Stimulated activated CD4-positive, alpha-beta T cell treated with anti-CD3 and anti-CD28 coated beads, TNF-alpha, amount 100 ng/mL, for 48 hours (primary cell): ENCODE measurements at places on chromosomes 7 and 10.

GRCh38 chr10:104077663-104078151, 8.0 kb downstream of the COL17A1 start:
- no peak for DNase-seq

- DNase-seq = no peak
These were observed 126.1 kb downstream of the NEBL start for GRCh38 chr10:20771051-20771450.

DNA sequence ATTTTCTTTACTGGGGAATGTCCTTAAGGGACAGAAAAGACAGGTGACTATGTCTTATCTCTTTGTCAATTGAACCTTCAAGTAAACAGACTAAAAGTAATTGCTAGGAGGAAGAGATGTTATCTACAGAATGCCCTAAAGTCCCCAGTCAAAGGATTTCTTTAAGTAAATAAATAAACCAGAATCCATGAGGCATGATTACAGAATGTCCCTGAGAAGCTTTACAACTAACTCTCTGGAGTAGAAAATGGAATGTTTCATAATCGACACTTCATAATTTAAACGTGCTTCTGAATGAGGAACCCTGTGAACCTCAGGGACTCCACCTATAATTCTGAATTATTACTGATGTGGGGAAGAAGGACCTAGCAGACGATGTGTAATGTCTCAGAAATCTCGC, 187.9 kb upstream of the IMMP2L start:
- DNase-seq = no peak

DNA sequence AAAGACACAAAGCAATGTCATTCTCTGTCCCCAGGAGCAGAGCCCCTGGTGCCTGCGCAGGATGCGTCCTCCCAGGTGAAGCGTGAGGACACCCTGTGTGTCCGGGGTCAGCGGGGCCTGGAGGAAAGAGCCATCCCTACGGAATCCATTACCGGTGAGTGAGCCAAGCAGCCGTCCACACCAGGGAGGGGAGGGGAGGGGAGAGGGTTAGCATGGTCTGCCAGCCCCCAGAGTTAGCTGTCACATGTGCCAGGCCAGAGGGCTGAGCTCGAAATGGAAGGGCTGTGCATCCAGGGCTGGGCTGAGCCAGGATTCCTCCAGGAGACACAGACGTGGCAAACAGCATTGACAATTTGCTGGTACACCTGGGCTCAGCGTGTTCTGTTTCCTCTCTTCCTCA, 15.2 kb downstream of the ZNF282 start:
- DNase-seq = no peak

DNA sequence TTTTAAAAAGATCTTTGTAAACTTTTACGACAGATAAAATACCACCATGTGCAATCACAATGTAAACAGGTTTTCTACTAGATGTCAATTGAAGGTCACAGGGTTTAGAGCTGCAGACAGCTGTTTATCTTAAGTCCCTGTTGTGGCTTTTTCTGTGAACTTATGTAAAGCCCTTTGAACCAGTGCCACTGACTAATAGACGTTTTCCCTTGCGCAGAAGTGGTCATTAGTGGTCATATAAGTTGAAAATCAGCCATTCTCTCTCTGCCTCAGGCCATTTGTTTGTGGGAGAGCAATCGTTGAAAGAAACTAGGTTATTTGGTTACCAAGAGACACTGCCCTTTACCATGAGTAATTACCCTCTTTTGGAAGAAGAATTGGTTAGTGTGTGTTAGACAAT, 23.9 kb downstream of the CACNB2 start:
- DNase-seq = no peak

GRCh38 chr10:119540038-119540437, 2.5 kb downstream of the RGS10 start:
- no peak for DNase-seq

GRCh38 chr7:100753750-100754149, 20.4 kb downstream of the ZAN start:
- no peak for DNase-seq

GRCh38 chr7:70263471-70264255, 665.4 kb downstream of the AUTS2 start:
- no peak for DNase-seq

- DNase-seq = no peak
These were observed 11.0 kb upstream of the HNRNPF start for GRCh38 chr10:43419997-43420368.

- DNase-seq = no peak
These were observed 124.2 kb downstream of the INHBA start for GRCh38 chr7:41578700-41579099.

DNA sequence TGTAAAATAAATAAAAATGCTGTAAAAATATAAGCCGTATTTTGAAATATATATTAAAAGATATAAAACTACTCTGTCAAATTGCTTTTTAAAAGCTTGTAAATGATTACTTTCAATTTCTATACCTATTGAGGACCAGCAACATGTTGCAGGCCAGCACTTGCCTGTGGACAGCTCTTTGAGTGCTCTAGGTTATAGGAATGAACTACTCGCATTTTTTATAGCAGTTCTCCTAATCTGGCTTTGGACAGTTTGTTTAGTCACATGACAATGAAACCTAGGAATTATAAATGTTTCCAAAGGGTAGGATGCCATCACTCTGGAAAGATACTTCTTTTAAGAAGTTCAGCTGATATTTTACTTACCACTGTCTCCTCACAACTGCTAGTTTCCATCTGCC, 117.7 kb upstream of the PTPRZ1 start:
- no peak for DNase-seq

DNA sequence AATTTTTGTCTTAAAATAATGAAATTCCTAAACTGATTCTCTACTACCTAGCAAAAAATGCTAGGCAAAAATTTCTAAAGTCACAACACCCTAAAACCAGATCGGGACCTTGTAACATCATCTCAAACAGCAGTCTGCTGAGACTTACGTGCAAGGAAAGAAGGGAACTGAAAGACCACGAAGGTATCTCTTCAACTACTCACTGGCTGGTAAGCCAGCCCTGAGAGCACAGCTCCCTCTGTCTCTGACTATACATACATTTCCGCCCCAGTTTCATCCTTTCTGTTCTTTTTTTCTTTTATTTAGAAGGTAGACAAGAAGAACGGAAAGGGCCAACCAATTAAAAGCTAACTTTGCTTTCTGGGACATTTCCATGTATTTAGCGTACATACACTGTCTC, 15.6 kb downstream of the SORCS1 start:
- no peak for DNase-seq

- no peak for DNase-seq
These were observed 1046.2 kb downstream of the XPNPEP1 start for GRCh38 chr10:108877095-108877561.

DNA sequence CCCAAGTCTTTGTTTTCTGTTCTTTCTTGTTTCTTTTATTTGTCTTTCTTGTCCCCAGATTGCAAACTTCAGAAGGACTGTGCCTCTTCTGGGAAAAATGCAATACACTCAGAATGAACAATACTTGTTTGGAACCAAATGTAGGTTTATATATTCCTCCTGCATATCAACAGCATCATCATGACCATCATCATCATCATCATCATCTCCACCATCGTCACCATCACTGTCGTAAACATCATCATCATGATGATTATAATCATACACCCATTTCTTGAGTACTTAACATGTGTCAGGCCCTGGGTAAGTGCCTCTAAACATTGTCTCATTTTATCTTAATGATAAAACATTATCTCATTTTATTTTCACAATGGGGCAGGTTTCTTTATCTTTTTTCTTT, 476.8 kb downstream of the CCSER2 start:
- no peak for DNase-seq

GRCh38 chr10:103042129-103042528, 124.0 kb downstream of the CNNM2 start:
- DNase-seq = no peak

- no peak for DNase-seq
These were observed 24.6 kb downstream of the NAMPT start for GRCh38 chr7:106260136-106260561.

DNA sequence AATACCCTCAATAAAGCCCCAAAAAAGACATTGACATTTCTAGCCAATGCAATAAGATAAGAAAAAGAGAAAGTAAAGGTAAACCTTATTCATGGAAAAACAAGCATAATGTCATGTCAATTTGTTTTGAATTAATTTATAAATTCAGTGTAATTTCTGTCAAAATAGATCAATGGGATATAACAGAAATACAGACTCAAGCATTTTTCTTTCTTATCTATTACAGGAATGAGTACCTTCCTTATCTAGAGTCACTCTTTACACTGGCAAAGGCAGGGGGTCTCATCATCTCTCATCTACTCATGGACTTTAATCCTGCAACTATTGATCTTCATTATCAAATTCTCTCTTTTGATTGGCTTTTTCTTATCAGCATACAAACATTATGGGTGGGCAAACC, 127.1 kb upstream of the SHH start:
- no peak for DNase-seq

DNA sequence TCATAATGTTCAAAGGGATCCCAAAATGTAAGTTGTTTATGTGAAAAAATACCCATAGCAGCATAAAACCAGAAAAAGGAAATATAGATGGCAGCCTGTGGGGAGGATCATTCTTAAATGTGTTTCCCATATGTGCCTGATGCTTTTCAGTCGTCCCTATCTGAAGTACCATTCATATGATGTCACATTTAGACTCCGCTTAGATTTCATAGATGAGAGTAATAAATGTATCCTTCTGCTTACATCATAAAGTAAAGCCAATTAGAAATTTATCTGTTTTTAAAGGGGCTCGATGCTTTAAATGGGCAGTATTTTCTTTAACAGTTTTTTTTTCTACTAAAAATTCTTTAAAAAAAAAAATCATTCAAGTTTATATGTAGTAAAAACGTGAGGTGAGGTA, 136.1 kb downstream of the KAT6B start:
- no peak for DNase-seq

DNA sequence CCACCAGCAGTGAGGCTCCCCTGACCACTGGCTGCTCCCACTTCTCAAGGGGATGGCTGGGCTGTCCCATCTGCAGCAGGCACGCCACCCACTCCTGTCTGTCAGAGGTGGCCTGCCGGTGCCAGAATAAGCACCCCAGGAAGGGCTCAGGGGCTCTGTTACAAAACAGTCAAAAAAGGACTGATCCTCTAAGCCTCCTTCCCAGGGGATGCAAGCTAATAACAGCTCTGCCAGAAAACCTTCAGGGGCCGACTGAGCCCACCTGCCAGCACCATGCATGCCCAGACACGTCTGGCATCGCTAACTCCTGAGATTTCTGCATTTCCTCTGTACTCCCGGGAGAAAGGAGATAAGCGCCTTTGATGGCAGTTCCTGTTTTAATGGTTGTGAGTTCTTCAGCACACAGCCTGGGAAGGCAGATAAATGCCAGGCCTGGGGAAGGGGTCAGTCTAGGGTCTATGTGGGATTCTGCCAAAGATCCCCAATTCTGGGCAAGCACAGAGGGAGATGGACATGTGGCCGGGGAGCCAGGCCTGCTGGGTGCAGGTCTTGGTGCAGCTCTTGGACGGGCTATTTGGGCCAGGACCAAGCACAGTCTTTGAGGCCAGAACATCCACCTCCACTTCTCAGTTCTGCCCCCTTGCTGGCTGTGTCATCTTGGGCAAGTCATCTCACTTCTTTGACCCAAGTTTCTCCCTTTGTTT, 128.4 kb downstream of the ARHGAP22 start:
- no peak for DNase-seq

- no peak for DNase-seq
These were observed 16.7 kb downstream of the SKIDA1 start for GRCh38 chr10:21508706-21509331.

- DNase-seq = no peak
These were observed 208.6 kb downstream of the SKAP2 start for GRCh38 chr7:26655781-26656180.

- DNase-seq = no peak
These were observed 33.1 kb downstream of the STAMBPL1 start for GRCh38 chr10:88913127-88913526.

DNA sequence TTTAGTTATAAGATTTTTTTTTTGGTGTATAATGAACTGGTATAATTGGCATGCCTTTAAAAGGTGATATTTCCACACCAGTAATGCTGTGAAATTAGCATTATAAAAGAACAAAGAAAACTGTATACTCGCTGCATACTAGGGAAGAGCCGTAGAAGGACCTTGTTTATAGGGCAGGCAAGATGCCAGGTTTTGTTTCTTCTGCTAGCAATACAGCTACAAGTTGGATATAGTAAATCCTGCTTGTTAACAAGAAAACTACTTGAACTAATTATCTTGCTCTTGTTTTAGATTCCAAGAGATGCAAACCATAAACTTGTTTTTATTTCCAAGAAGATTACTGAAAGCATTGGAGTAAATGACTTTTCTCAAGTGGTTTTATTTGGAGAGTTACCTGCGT, 1.9 kb downstream of the DNAH11 start:
- no peak for DNase-seq

- no peak for DNase-seq
These were observed 31.8 kb downstream of the MDFIC start for GRCh38 chr7:114953724-114954123.

DNA sequence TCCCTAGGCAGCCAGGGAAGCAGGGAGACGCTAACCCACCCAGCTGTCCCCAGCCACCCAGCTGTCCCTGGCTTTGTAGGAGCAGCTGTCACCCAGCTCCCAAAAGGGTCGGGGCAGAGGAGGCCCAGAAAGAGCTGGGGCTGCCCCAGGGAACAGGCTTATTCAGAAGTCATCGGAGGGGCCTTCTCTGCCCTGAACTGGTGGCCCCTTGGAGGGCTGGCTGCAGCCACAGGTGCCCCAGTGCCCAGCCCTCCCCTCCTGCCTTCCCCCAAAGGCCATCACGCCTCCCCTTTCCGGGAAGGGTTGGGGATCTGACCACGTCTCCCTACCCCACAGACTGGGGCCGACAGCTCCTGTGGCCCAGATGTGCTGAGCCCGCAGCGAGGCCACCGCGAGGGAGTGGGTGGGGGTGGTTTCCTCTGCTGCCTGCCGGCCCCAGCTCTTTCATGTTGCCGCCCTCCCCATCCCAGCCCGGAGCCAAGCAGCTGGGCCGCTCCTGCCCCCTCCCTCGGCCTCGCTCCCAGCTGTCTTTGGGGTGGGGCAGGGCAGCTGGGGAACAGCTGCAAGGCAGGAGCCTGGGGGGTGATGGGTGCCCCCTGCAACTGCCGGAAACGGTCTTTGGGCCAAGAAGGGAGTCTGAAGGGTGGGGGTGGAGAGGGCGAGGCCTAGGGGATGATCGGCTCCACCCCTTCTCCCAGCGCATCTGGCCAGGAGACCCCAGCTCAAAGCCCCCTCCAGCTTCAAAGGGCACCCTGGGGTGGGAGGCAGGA, 16.8 kb downstream of the TRIM8 start:
- peak; percentile 73 for DNase-seq

DNA sequence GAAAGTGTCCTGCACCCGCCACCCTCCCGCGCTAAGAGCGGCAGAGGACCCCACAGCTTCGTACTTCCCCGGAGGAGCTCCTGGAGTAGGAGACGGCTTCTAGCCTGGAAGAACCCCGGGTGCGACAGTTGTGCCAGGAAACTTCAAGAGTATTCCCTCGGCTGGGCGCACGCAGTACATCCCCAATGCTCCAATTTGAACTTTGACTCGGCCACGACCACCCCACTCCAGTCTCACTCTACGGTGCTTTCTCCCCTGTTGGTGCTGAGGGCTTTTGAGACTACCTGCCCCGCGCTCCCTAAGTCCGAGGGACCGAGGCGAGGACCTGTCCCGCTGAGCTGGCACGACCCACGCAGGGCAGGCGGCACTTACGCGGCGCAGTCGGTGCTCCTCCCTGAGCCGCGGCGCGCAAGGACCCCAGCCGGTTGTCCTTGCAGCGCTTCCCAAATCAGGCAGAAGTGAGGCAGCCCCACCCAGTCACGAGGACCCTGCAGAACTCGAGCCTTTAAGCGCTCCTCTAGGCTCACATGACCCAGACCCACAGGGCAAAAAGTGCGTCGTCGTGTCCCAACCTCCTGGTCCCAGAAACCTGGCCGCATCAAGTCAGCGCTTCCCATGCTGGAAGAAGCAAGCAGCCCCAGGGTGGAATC, at the start of gene CPVL:
TSS of gene CPVL (minus strand) at position 481 of the 650 bp plus-strand sequence. CDS start 25,476 bp downstream, outside the sequence.
- no peak for DNase-seq

GRCh38 chr7:96016056-96016586, 243.8 kb downstream of the DYNC1I1 start:
- no peak for DNase-seq
